ENCODE measurements at places on chromosomes 7 and 10.

- no peak for DNase-seq
Measured at GRCh38 chr7:50554431-50555322, 10.5 kb downstream of the DDC start.

GRCh38 chr7:123537026-123537642 lies 2.7 kb upstream of the IQUB start:
- DNase-seq: no peak

DNA sequence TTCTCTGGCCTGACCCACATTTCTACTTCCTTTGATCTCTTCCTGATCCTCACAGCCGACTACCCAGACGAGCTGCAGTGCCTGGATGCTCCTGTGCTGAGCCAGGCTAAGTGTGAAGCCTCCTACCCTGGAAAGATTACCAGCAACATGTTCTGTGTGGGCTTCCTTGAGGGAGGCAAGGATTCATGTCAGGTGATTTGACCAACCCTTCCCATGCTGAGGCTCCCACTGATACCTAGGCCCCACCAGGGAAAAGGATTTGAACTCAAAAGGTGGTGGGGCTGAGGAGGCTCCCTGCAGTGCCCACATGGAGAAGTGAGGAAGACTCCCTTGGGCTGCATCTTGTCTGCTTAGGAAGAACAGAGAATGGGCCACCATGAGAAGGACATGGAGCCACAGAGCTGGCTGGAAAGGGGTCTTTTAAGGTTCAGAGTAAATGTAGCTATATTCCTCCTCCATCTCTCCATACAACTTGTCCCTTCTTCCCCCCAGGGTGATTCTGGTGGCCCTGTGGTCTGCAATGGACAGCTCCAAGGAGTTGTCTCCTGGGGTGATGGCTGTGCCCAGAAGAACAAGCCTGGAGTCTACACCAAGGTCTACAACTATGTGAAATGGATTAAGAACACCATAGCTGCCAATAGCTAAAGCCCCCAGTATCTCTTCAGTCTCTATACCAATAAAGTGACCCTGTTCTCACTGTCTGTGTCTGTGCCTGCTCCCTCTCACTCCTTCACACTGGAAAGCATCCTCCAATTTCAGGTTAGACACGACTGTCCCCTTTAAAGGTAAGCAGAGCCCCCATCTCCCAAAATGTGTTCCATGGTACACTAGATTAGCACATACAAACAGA lies 3.3 kb downstream of the PRSS1 start:
- DNase-seq: no peak

GRCh38 chr7:127208351-127208750 lies 44.4 kb downstream of the GRM8 start:
- DNase-seq: no peak

DNA sequence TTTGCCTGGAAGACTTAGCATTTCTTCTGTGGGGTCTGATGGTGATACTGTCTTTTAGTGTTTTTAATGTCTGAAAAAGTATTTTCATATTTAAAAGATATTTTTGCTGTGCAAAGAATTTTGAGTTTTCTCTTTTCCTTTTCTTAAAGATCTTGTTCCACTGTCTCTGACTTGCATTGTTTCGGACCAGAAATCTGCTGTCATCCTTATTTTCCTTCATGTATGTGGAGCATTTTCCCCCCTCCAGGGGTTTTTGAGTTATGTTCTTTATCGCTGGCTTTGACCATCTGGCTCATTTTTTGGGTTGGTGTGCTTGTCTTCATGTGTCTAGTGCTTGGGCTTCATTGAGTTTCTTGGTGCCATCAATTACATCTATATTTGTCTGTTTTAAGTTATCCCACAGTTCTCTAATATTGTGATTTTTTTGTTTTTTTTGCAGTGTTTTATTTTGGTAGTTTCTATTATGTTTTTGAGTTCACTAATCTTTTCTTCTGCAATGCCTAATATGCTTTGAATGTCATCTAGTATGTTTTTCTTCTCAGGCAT lies 119.9 kb downstream of the MGMT start:
- DNase-seq: no peak

- no peak for DNase-seq
Measured at GRCh38 chr7:26155531-26156375, 3.8 kb downstream of the NFE2L3 start.

GRCh38 chr7:94352887-94353286 lies 41.8 kb upstream of the COL1A2 start:
- no peak for DNase-seq

GRCh38 chr10:5999440-6000165 lies 22.3 kb upstream of the IL15RA start:
- no peak for DNase-seq

DNA sequence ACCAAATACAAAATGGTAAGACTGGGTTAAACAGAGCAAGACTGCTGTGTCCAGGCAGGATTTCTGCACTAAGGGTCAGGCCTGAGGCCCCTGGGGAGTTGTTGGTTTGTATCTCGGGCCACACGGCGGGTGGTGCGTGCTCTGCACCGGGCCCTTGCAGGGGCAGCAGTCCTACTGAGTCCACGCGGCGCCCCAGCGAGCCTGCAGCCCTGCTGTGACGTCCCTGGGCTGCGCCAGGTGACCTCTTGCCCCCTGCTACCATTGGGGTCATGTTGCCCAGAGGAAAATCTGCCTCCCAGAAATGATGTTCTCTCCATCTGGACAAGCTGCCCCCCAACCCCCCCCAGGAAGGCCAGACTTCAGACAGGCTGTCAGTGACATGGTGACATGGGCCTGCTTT lies 281.5 kb downstream of the CELF2 start:
- no peak for DNase-seq

DNA sequence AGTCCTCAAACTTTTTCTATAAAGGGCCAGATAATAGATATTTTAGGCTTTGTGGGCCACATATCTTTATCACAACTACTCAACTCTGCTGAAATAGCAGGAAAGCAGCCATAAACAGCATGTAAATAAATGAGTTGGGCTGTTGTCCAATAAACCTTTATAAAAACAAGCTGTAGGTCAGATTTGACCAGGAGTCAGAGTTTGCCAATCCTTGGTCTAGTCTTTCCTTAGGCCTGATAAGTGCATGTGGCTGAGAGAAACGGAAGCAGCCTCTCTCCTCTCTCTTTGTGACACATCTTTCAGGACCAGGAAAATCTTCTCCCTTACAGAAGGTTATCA lies 724.5 kb downstream of the GRID1 start:
- DNase-seq: no peak

DNA sequence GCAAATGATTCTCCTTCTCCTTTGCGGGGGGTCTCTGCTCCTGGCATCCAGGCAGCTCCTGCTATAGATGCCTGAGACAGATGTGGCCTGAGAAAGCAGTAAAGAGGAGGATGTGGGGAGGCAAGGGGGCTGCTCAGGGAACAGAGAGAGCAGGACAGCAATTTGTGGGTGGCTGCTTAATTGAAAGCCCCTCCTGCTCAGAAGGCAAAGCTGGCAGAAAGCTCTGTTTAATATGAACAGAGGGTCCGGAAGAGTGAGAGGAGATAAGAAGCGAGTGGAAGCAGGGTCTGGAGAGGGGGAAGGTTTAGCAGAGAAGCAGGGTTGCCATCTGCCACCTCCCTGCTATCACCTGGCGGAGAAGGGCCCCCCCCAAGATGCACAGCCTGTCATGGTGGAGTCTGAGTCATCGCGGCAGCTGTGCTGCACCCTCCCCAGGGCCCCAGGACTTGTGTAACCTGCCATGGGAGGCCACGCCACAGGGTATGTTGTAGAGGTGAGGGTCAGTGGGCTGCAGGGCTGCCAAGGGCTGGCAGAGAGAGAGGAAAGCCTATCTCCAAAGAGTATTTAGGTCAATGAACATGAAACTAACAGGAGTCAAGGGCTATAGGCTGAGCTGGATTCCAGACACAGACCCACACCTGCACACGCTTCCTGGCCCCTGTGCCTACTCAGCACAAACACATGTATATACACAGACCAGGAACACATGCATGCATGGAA lies 1109.8 kb upstream of the AUTS2 start:
- DNase-seq: no peak

DNA sequence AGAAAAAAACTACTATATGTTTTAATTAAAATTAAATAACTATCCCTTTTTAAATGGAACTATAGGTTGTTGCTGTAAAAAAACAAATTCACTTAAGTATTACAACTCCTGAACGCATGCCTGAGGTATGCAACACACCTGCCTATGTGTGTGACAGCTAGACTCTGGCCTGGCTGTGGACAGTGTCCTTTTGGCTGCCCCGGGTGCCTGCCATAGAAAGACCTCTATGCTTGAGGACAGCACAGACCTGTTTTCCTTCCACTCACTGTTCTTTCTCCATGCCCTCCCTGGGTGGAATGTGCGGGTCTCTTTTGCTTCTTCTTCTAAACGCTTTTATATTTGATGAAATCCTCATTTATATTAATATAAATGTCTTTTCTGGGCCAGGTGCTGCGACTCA lies 6.5 kb upstream of the PPIA start:
- DNase-seq: no peak

- no peak for DNase-seq
Measured at GRCh38 chr10:118742782-118743181, 12.0 kb downstream of the CACUL1 start.

GRCh38 chr10:7389844-7390243 lies 21.0 kb downstream of the SFMBT2 start:
- DNase-seq: no peak

DNA sequence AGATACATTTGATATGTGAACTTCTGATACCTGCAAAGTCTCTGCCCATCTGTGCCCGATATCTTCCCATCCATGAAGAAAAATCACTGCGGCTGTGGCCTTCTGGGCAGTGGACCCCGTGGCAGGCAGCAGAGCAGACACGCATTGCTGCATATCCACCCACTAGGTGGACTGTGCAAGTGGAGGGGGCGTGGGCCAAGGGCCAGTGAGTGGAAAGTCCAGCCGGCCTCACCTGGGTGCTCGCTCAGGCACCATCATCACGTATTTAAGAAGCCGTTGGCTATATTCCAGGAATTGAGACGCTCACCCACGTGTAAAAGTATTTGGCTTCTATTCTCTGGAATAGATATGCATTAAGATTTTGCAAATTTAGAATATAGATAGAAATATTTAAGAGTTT lies 30.8 kb upstream of the SLC13A1 start:
- no peak for DNase-seq

- no peak for DNase-seq
Measured at GRCh38 chr10:619710-620109, 69.8 kb downstream of the DIP2C start.

- no peak for DNase-seq
Measured at GRCh38 chr10:11207560-11207844, 189.8 kb downstream of the CELF2 start.

DNA sequence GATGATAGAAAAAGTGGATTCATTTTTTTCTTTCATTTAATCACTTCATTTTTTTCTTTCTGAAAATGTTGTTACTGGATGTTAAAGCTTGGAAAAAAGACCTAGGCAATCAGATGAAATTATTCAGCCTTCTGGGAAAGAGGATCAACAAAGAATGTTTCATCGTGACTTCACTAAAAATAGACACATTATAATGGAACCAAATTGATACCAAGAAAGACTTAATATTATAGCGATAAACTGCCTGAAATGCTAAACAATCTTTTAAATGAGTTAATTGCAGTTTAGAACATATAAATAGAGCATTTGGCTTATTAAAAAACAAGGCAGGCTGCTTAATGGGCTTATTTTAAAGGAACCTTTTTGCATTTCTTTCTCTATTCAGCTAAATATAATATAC lies 25.6 kb upstream of the TMEM229A start:
- no peak for DNase-seq

GRCh38 chr7:111192614-111193413 lies 101.9 kb downstream of the LRRN3 start:
- DNase-seq: no peak

GRCh38 chr10:126930883-126931503 lies 25.8 kb downstream of the DOCK1 start:
- DNase-seq: no peak

DNA sequence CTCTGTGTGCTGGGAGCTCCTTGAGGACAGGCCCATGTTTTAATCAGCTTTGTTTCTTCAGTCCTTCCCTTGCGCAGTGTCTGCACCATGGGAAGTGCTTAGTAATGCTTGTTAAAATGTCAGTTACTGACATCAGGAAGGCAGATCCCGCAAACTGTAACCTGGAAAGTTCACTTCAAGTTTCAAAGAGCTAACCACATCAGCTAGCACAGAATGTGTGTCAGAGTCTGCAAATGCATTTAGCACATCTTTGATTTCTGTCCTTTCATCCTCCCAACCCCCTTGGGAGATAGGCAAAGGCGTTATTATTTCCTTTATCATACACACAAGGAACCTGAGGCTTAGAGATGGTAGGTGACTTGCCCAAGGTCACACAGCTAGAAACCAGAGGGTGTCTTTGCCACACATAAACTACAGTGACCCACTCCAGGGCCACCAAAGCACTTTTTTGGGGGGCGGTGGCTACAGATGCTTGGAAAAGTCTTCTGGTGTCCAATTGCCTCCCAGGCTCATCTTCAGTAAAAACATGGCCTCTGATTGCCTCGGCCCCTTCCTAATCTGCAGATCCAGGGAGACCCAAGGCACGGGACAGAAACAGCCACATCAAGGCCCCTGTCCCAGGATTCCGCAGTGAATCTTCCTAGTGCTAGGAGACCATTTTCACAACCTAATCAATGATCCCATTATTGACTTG lies 116.2 kb upstream of the GPR26 start:
- no peak for DNase-seq

DNA sequence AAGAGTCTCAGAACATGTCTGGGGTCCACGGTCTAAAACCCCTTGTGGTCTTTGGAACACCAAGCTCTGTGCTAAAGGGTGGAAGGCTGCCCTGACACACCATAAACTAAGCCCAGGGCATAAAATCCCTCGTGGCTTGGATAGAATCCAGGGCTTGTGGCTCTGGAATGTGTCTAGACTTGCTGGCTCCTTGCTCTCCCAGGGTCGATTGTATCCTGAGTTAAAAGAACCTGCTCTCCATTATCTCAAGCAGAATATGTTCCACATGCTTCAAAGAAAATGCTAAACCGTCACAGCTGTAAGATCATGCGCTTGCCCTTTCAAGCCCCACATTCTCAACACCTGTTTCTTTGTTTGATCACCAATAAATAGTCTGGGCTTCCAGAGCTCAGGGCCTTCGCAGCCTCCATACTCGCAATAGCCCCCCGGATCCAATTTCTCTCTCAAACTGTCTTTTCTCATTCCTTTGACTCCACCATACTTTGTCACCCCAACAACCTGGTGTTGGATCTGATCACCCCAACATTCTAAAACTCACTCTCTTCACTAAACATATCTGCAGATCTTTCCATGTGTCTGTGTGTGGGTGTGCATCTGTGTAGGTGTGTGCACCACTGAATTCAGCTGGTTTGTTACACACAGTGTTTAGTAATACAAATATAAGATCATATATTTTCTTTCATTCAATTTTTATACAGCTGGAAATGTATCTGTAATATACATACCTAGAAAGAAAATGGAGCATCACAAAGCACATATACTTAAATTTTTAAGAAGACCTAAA lies 238.5 kb downstream of the ZMYND11 start:
- DNase-seq: no peak

- no peak for DNase-seq
Measured at GRCh38 chr7:26180792-26181198, 19.8 kb downstream of the HNRNPA2B1 start.

GRCh38 chr10:110651044-110651958 lies 7.2 kb downstream of the RBM20 start:
- no peak for DNase-seq
